GM12892 (cell line): ENCODE measurements at places on chromosomes 1 and 21.

- no peak for DNase-seq
These were observed 7.9 kb downstream of the LHX4 start for GRCh38 chr1:180237869-180238476.

DNA sequence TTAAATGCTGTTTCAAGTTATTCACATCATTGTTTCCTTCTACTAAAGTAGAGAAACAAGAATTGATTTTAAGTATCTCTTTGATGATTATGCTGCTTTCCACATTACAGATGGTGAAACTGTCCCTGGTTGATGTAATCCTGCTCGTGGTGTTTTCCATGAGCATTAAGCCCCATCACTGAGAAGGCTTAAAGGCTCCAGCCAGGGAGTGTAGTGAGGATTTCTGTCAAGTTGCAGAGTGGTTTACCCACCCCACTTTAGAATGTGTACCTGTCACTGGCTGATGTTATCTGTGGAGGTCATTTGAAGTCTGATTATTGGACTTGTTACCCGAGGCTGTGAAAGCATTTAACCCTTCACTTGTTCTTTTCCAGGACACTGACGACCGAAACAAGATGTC lies 12.9 kb downstream of the CERS2 start:
- DNase-seq = no peak

DNA sequence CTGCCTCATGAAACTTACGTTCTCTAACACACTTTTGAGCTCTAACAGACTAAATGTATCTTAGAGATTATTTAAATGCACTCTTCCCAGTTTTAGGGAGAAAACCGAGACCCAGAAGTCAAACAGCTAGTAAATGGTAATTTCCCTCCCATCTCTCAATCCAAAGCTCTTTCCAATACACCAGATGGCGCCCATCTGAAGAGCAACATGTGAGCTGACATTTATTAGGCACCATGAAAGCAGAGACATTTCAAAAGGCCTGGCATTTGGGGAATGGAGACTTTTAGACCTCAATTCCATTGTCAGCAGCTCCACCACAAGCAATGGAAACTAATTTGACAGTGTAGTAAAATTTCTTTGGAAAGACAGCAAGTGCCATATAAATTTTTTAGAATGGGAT lies 191.4 kb downstream of the DAB1 start:
- no peak for DNase-seq

GRCh38 chr1:175182201-175182746 lies 10.3 kb downstream of the KIAA0040 start:
- DNase-seq = no peak

DNA sequence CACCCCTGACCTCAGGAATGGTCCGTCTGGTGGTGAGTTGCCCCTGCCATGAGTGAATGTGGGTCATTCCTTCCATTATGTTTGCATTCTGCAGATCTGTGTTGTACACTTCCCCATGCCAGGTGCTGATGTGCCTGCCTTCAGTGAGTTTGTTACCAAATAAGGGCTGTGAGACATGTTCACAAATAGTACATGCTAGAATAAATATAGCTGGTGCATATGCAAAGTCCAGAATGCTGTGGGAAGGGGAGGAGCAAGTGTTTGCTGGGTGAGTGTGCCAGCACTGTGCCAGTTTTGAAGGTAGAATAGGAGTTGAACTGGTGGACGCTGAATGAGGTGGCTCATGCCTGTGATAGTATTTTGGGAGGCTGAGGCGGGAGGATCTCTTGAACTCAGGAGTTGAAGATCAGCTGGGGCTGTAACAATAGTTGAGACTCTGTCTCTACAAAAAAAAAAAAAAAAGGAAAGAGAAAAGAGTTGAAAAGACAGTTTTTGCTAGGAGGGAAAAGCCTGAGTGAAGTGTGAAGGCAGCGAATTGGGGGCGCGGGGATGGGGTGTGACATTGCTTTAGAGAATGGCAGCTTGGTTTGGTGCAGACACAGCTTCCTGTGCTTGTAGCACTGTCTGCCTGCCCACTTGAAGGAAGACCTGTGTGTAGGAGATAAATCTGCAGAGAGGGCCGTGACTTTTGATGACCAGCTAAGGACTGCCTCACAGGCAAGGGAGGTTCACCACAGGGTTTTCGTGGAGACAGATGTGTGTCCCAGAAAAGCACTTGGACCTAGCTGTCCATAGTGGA lies 61.1 kb downstream of the LGR6 start:
- DNase-seq = no peak

- no peak for DNase-seq
These were observed 29.8 kb downstream of the HYI start for GRCh38 chr1:43423672-43424550.

DNA sequence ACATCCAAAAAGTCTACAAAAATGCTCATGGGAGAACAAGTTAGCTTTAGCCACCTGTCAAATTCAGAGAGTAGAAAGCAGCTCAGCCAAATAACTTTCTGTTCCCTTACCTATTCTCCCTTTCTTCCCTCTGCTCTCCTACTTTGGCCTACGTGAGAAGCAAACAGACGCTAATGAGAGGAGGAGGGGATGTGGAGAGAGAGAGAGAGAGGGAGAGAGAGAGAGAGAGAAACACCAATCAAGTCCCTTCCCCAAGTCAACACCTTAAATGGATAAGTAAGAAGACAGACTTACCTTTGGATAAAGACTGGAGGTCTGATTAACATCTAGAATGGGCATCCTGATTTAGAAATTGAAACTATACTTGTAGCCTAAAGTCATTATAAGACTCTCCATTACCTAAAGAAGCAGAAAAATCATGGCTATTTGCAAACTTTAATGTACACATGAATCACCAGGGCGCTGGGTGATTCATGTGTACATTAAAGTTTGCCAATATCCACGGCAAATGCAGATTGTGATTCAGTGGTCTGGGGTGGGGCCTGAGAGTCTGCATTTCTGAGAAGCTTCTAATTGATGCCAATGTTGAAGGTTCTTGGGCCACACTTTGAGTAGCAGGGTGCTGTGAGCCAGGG lies 13.1 kb upstream of the DUSP12 start:
- DNase-seq = no peak

- DNase-seq = no peak
These were observed 1329.6 kb downstream of the KCNT2 start for GRCh38 chr1:195278644-195279043.

DNA sequence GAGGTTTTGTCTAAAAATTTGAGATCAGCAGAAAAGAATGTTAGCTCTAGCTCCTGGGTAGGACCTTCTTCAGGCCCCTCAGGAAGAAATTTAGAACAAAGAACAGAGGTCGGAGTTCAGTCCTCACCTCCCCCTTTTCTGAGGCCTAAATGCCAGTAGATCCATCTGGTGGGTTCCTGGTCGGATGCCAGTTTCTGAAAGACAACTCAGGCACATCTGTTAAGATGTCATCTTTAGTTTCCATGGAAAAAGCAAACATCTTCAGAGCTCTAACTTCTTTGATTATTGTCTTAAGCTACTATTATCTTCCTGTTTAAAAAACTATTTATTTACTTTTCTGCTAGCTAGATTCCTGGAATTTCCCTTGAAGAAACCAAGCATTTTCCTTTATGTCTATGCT lies 37.1 kb upstream of the USP25 start:
- no peak for DNase-seq

- no peak for DNase-seq
These were observed 44.1 kb upstream of the ATP5PO start for GRCh38 chr21:33959680-33960079.

GRCh38 chr1:110605446-110605845 lies 712 bp downstream of the KCNA2 start:
- DNase-seq = no peak

GRCh38 chr1:152983743-152984142 lies at the start of gene SPRR1A:
SPRR1A (plus strand) TSS chr1:152984081; CDS start chr1:152985231, 1,150 bp downstream.
- DNase-seq = no peak

GRCh38 chr1:51378871-51379270 lies 48.5 kb upstream of the TTC39A start:
- no peak for DNase-seq

DNA sequence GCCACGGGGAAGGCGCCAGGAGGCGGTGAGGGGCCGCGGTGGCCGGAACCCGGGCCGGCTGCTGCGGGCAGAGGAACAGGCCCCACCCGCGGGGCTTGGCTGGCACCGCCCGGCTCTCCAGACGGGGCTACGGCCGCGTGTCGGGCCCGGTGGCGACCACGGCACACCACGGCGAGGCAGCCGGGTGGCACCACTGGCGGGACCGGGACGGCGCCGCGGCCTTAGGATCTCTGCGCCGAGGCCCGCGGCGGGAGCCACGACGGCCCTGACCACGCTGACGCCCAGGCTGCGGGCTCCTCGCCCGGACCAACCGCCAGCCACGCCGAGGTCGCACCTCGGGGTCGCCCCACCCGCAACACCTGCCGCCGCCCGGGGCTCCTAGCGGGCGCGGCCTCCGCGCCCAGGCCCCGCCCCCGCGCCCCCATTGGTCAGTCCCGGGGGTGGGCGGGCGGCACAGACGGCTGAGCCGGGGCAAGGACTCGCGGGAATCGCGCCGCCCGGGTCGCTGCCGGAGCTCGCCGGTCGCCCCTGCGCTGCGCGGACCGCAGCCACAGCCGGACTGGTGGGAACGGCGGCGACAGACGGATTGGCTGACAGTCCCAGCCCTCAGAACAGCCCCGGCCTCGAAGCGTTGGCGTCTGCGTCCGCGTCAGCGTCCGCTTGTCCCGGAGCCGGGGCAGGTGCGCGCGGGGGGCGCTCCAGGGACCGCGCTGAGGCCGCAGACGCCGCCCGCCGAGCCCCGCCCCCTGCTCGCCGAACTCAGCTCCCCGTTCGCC lies at the start of gene BMP8A:
Gene BMP8A, plus strand, starts transcription at position 491 of the 776 bp plus-strand sequence. CDS start 356 bp downstream, outside the sequence.
- DNase-seq = peak; percentile 95

GRCh38 chr1:244854865-244855578 lies 9.3 kb downstream of the HNRNPU start:
- no peak for DNase-seq

DNA sequence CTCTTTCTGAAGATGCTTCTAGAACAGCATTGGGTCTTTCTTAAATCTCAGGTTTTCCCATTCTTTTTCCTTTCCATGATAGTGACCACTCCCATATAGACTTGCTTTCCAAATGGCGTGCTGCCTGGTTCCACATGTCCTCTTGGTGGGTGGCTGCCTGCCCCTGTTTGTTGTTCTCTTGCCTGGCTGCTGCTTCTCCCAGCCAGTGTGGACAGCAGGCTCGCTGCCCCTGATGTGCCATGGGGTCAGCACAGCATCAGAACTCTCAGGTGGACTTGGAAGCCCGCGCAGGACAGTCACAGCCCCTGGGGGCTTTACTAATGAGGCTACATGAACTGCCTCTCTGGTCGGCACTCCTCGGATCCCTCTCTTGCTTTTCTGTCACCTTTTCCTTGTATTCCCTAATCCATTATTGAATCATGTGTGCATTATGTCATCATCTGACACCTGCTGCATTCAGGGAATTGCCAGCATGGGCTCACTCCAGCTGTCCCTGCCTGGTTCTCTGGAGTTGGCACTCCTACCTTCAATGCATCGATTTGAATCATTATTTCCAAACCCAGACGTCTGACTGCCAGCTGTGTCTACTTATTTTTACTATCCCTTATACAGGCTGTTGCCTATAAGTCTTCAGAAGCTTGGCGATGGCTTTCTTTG lies 100.5 kb upstream of the COA6 start:
- DNase-seq = no peak

- DNase-seq = no peak
These were observed 54.8 kb downstream of the NGF start for GRCh38 chr1:115283249-115283648.

GRCh38 chr1:229296541-229296941 lies 25.6 kb downstream of the RAB4A start:
- DNase-seq = no peak

GRCh38 chr1:147640553-147641165 lies 29.7 kb downstream of the ACP6 start:
- peak; percentile 62 for DNase-seq

DNA sequence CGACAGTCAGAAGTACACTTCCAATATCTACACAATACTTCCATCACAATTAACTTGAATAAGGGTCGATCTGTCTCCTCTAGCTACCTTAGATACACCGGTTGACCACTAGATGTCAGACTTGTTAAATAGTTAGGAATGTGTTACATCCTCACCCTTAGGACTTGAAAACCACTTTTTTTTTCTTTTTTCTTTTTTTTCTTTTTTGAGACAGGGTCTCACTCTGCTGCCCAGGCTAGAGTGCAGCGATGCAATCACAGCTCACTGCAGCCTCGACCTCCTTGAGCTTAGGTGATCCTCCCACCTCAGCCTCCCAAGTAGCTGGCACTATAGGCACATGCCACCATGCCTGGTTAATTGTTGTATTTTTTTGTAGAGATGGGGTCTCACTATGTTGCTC lies 120.4 kb upstream of the GREM2 start:
- DNase-seq = no peak

GRCh38 chr1:218804014-218804785 lies 369.5 kb upstream of the LYPLAL1 start:
- DNase-seq = no peak

GRCh38 chr1:204721373-204722055 lies 36.0 kb upstream of the LRRN2 start:
- DNase-seq = no peak

GRCh38 chr1:154786804-154787570 lies 83.1 kb downstream of the KCNN3 start:
- DNase-seq = no peak

- peak; percentile 57 for DNase-seq
These were observed 101.2 kb upstream of the COL6A1 start for GRCh38 chr21:45880097-45881068.

DNA sequence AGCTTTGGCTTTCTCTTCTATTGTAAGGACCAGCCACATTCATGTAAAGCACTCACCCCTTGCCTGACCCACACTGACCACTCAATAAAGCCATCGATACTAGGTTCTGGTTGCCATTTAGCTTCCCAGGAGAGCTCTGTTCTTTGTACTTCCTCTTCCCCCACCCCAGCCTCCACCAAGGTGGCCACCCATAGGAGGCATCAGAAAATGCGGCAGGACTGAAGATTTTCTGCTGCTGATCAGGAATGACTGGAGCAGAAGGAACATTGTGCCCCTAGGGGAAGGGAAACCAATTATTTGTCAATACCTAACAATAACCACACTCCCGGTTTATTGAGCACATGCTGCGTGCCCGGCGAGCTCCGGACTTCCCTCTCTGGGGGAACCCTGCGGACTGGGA lies 5.2 kb upstream of the SMIM12 start:
- DNase-seq = no peak

- DNase-seq = no peak
These were observed 76.2 kb upstream of the VAMP3 start for GRCh38 chr1:7694600-7695496.

- DNase-seq = no peak
These were observed 55.0 kb upstream of the SYT6 start for GRCh38 chr1:114208714-114209113.

- no peak for DNase-seq
These were observed 108.0 kb downstream of the PGBD5 start for GRCh38 chr1:230317823-230318819.
